ENCODE measurements at places on chromosomes 4 and X.

DNA sequence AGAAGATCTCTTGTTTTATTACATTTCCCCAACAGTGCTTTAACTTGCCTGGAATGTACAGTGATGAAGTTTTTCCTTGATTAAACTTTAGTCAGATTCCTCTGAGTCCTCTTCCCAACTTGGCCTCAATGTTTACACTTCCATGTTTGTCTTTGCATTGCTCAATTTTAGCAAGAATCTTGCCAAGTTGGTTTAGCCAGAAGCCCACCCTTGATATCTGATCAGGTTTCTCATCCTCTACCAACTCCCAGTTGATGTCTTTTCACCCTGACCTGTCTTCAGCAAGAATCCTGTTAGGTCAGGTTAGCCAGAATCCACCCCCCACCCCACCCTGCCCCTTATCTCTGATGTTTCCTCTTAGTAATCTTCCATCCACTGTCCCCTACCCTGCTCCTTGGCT lies 120.9 kb downstream of the MBNL3 start:
- DNase-seq, result no peak

DNA sequence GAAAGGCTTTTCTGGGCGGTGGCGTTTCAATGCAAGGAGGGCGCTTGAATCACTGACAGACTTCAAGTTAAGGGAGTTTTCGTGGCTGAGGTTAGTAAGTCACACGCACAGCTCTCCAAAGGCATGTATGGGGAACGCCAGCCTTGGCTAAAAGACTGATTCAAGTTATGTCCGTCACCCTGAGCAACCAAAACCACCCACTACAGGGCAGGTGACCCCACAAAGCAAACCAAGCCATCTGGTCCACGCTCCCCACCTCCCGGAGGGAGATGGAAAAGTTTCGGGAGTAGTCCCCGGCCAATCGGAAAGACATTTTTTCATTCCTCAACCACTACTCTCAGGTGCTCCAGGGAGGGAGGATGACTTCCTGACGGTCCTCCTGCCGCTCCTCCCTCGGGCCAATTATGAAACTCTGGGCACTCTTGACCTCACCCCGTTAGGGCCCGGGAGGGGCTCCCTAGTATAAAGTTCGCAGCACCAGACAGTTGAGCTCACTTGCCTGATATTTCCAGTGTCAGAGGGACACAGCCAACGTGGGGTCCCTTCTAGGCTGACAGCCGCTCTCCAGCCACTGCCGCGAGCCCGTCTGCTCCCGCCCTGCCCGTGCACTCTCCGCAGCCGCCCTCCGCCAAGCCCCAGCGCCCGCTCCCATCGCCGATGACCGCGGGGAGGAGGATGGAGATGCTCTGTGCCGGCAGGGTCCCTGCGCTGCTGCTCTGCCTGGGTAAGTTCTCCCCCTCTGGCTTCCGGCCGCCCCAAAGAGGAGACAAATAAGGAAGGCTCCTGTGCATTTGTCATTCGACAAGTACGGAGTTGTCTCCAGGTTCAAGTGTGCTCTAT lies at the start of gene EREG:
TSS of gene EREG (plus strand) at position 494 of the 840 bp plus-strand sequence. CDS start at position 658, 164 bp downstream.
- no peak for DNase-seq

- DNase-seq, result no peak
These were observed 121.3 kb downstream of the PPARGC1A start for GRCh38 chr4:23768541-23768940.

- DNase-seq, result no peak
These were observed 30.0 kb downstream of the PAPSS1 start for GRCh38 chr4:107689912-107690587.

- DNase-seq, result no peak
These were observed 1.0 kb downstream of the SHISA3 start for GRCh38 chr4:42398171-42398870.

GRCh38 chr4:157012781-157013180 lies 41.2 kb upstream of the PDGFC start:
- DNase-seq, result no peak

DNA sequence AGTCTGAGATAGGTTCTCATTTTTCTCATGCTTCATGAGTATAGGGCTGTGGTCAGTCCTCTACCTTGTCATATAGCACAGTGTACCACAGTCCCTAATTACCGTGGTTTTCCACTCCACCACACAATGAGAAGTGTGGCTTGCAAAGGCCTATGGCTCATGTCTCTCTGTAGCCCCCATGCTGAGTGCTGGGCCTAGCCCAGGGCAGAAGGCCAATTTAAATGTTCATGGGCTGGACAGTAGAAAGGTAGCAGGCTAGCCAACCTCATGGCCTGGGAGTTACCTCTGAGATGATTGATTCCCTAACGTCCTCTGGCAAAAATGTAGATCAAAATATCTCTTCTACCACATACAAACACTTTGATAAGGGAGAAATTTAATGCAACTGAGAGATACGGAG lies 222.5 kb downstream of the AFF2 start:
- no peak for DNase-seq

DNA sequence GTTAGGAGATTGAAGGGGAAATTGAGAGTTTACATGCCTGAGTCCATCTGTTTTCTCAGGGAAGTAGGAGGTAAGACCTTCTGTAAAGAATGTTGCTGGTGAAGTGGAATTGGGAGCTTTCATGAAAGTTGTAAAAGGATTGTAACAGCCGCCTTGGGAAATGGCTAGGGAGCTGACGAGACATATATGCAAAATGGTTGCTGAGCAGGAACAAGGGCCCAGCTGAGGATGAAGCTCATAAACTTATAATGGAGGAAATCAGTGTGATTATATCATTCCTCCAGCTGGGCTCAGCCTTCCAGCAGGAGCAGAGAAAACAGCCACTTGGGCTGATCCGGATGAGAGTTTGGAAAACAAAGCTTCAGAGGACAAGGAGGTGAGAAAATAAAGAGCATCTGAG lies 208.7 kb downstream of the MAPK10 start:
- DNase-seq, result no peak

DNA sequence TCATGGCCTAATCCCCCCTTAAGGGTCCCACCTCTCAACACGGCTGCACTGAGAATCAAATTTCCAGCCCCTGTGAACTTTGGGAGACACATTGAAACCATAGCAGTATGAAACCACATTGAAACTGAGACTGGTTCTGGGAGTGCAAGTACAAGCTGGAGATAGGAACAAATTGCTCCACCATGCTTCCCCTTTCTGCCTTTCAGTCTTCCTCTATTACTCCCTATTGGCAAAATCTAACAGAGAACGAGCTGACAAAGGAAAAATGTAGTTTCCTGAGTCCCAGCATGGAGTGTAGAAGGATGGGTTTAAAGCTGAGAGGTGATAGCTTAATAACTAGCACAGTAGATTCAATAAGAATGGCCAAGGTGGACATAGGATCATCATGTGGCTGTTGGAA lies 161.7 kb upstream of the RPL34 start:
- DNase-seq, result no peak
